BJ (cell line): ENCODE measurements at places on chromosomes 12 and 14. TPM values are rescaled to one million over a fixed set of nuclear protein-coding genes. Genes with fewer than 3 reads are reported as not detected.

GRCh38 chr12:101407049-101407435, 530 bp downstream of the ARL1 start:
- no peak for DNase-seq

DNA sequence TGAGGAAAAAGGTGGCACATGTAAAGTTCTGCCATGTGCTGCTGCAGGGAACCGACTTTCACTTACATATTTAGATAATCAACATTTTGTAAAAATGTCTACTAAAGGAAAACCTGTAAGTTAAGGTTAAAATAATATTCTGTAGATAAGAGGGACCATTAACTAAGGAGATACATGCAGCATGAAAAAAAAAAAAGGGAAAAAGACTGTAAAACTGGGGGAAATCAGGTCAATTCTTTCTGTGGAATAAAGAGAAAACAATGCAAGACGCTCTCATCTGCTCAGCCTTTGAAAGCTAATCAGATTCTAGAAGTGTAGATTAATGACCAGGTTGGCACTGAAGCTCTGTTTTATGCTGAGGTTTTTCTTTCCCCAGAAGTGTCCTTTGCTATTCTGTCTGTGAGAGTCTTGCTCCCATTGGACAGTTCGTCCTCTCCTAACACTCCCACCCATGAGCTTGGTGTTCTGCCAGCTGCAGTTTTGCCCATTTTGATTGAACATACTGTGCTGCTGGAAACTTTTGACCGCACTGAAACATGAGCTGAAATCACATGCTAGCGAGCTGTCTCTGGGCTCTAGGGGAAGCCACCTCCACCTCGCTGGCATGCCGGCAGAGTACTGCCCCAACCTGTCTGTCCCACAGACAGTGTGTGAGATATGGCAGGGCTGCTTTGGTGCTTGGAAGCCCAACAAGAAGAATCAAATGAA, 39.7 kb downstream of the PPTC7 start:
- DNase-seq = no peak

CCDC184 gene
- 0.38 and 0.45 TPM in 2 replicates for polyA plus RNA-seq

PTPRR gene
- polyA plus RNA-seq = 0.40 and 0.77 TPM in 2 replicates

GRCh38 chr12:122407208-122407607, 15.3 kb downstream of the CLIP1 start:
- no peak for DNase-seq

KRT73 gene
- polyA plus RNA-seq = not detected in 2 replicates

DNA sequence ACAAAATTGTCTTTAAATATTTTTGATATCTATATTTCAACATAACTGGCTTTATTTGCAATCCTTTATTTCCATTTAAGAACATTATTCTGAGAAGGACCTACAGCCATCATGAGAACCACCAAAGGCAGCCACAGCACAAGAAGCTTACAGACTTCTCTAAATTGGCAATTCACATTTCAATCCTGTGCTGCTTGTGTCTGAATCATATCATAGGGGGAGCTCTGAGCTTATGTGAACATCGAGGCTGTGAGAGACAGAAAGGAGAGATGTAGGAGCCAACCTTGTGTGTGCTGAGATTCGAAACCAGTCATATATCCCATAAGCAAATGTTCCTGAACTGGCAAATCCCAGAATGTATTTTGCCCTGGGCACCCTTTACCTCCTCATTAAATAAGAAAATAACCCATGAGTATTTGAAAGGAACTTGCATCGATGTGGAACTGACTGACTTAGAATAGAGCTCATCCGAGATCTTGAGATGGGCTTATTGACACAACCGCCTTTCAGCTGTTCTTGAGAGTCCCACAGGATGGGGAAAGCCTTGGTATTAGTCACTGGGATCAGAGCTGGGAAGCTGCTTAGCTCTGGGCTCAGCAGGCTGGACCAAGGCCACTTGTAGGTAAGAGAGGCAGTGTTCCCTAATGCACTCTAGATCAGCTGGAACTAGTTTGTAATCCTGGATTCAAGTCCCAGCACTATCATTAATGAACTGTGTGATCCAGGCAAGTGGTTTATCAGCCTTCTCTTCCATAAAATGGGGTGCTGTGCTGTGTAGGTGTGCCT, 329.8 kb downstream of the CACNA1C start:
- DNase-seq = no peak

DNA sequence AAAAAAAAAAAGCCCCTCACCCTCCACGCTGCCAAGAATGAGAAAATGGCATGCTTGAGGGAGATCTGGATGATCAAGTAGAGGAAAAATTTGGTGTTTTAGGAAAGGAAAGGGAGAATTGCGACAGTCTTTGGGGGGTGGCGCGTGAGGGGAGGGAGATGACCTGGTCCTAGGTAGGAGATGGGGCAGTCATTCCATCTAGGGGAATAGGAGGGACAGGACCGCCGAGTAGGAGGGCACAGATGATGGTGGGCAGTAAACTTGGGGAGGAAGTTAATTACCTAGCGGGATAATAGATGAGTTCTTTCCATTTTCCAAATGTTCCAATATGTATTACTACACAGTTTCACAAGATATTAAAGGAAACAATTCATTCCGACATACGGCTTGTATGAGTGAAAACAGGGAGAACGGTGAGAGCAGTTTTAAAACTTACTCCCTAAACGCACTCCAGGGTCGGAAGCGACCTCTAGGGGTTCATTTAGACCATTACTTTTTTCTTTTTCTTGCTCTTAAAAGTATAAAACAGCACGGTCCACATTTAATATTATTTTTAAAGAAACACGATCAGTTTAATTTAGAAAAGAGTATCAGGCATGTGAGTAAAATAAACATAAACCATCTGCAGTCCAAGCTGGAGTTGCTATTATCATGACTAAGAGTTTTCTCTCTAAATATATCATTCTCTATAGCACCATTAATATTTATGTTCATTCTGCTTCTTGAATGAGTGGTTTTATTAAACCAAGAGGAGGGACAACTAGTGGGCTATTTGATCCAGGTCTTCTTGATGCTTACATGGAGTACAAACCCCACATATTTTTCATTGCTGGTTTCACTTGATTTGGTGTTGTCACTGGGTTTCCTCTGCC, 3.0 kb upstream of the FNTB start:
- no peak for DNase-seq

GRCh38 chr12:19886639-19887064, 447.4 kb downstream of the AEBP2 start:
- no peak for DNase-seq

NKX2-1 gene
- not detected in 2 replicates for polyA plus RNA-seq

DNA sequence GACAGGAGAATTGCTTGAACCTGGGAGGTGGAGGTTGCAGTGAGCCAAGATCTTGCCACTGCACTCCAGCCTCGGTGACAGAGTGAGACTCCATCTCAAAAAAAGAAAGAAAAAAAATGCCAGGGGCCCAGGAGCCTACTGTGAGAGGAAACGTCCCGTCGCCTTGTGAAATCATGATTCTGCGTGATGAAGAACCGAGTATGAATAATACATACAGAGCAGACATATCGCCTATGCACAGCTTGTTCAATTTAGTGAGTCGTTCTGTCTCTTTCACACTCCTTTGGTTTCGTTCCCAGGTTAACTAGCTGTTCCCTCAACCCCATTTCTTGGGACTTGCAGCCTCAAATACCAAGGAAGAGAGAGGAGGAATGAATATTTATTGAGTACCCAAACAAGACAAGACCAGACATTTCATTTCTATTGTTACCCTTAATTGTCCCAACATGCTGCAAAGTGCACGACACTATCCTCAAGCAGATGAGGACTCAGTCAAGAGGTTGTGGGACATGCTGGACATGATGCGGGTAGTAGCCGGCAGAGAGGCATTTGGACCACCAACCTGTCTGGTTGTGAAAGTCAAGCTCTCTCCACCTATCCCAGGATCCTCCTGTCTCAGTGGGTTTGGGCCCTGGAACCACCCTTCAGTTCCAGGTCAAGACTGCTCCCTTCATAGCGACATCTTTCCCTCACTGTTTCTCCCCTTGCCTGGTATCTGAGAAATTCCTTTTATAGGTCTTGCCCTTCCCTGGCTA, 8.6 kb upstream of the CD27 start:
- no peak for DNase-seq

DNA sequence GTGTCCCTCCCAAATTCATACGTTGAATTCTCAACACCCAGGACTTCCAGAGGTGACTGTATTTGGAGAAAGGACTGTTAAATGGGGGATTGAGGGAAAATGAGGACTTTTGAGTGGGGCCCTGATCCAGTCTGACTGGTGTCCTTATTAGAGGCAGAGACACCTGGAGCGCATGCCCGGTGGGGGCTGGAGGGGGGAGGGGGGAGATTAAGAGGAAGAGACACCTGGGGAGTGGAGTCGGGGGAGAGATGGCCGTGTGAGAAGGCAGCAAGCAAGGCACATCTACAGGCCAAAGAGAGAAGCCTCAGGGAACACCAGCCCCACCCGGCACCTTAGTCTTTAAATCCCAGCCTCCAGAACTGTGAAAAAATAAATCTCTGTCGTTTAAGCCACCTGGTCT, 209.7 kb downstream of the SLC41A2 start:
- no peak for DNase-seq

- DNase-seq = no peak
Measured at GRCh38 chr14:65302571-65303189, 109.8 kb upstream of the FUT8 start.

GRCh38 chr12:109567296-109567695, 6.0 kb downstream of the MMAB start:
- no peak for DNase-seq

DNA sequence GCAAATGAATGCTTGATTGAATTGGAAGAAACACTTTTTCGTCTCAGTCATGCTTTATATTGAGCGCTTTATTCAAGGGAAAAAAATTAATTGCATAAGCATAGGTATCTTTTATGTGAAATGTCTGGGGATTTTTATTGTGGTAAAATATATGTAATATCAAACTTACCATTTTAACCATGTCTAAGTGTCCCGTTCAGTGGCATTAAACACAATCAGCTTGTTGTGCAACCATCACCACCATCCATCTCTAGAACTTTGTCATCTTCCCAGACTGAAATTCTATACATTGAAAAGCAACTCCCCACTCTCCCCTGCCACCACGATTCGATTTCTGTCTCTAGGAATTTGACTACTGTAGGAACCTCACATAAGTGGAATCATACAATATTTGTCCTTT, 39.8 kb downstream of the PHLDA1 start:
- no peak for DNase-seq
